Posterior vena cava (tissue), 2 donors: ENCODE measurements at places on chromosomes 6 and 20. TPM values are rescaled to one million over a fixed set of nuclear protein-coding genes. Genes with fewer than 3 reads are reported as not detected.

Gene TBX18
- 42.3 TPM for total RNA-seq

Gene ARMC12
- 1.1 TPM for total RNA-seq

DNA sequence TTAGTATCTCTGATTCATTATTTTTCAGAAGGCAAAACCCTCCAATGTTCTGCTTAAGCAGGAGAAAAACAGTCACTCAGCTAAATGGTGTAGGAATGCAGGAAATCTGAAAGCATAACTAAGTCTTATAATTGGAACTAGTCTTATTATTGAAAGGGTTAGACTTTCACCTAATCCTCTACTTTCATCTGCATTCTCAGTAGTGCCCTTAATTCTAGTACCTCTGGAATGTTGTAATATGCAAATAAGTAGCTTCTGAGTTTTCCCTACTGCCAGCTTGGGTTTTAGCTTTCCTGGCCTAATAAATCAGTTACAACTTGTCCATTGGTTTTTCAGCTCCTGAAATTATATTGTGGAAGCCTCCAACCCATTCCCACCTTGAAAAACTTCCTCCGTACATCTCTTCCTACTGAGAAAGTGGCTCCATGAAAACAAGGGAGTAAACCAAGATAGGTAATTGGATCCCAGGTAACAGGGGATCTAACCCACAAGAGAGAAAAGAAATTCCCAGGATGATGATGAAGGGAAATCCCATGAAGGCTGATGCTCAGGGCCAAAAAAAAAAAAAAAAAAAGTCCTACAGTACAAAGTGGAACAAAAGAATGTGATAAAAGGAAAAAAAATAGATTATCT, 147.0 kb downstream of the TBC1D32 start:
- DNase-seq: no peak

DNA sequence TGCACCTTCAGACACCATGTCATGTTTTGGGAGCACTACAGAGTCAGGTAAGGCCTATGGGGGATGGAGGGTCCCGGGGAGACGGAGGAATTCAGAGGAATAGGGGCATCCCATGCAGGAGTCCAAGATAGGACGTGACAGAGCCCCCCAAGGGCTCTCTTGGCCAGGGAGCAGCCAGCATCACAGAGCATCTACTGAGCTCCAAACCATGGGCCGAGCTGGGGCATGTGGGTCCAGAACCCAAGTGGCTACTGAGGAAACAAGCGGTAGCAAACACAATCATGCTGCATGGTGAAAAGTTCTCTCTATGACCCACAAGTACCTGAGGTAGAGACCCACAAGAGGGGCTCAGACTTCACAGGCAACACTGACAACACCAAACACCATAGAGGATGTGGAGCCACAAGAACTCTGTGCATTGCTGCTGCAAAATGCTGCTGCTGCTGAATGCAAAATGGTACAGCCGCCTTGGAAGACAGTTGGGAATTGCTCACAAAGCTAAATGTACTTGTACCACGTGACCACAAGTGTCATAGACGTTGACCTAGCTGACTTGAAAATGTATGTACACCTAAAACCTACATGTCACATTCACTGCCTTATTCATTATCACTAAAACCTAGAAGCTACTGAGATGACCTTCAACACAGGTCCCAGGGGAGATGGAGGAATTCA, 33.4 kb upstream of the MAS1L start:
- DNase-seq: peak; percentile 50

DNA sequence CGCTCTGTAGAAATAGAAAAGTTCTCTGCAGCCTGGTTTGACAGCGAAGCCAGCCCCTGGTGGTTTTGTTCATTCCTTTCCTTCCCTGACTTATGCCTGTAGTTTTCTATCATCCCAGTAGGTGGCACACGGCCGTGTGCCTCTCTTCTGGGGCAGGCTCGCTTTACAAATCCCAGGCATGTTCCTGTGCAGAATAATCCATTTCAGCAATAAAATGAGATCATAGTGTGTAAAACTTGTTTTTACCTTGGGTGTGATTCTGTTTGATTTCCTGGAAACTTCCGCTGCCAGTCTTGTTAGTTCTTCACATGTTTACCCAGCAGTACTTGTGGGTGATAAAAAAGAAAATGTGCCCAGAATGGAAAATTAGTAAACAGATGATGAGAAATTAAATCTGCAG, 7.4 kb upstream of the INSM1 start:
- no peak for DNase-seq

GRCh38 chr6:11282245-11282644, 49.8 kb upstream of the NEDD9 start:
- DNase-seq: no peak

DNA sequence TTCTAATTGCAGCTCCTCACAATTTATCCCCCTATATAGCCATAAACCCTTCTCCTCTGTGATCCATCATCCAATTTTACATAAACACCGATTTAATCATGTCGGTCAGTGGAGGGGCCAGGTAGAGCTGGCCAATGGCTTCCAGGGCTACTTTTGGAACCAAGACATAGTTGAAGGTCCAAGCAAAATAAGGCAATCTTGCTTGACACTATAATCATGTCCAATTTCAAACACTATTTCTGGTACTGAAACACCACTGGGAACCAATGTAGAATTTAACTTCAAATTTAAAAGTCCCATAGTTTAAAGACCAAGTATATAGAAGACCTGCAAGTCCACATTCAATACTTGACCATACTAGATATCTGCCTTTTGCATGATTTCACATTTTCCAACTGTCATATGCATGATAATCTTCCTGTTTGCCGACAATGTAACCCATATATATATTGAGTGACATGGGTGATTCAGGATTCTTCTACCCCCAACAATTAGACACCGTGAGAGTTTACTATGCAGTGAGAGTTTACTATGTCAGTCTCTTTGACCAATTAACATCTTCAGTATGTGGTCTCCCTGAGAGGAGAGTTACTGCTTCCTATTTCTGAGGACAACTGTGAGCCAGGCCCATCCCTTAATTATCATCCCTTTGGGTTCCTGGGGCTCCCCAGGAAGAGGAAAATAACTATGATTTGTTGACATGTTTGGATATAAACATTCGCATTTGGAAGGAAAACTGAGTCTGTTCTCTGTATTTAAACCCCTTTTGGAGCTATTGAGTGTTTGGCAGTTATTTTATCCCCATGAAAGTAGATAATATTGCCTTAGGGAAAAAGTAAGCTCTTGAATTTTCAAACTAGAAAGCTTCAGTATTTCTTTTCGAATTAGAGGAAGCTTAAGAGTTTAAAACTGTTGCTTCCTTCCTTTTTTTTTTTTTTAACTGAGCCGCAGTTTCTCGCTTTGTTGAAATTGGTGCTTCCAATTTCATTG, 31.8 kb downstream of the SAMD3 start:
- DNase-seq: no peak

- no peak for DNase-seq
These were observed 153.7 kb upstream of the PRDM1 start for GRCh38 chr6:105932440-105932839.

- no peak for DNase-seq
These were observed 90.6 kb upstream of the NAA20 start for GRCh38 chr20:19926591-19926990.

DNA sequence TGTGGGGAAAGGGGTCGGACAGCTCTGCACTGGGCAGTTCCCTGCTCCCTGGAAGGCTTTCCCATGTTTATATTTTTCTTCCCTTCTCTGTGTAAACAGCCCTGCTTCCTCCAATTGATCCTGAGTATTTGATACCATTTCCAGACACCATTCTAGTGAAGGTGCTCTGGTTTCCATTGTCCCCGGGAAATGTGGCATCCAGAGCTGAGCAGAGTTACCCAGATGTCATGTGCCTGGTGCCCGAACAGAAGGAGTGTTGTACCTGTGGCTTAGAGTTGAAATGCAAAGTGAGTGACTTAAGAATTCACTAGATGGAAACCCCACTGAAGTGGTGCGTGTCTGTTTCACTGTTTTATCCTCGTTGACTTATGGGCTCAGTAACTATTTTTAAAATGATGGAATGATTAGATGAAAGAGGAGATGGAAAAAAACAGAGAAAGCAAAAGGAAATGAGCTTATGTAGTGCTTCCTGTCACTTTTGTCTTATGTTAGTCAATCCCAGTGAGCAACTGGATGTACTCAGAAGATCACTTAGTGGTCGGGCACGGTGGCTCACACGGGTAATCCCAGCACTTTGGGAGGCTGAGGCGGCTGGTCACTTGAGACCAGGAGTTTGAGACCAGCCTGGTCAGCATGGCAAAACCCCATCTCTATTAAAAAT, 83.8 kb downstream of the SASH1 start:
- no peak for DNase-seq

DNA sequence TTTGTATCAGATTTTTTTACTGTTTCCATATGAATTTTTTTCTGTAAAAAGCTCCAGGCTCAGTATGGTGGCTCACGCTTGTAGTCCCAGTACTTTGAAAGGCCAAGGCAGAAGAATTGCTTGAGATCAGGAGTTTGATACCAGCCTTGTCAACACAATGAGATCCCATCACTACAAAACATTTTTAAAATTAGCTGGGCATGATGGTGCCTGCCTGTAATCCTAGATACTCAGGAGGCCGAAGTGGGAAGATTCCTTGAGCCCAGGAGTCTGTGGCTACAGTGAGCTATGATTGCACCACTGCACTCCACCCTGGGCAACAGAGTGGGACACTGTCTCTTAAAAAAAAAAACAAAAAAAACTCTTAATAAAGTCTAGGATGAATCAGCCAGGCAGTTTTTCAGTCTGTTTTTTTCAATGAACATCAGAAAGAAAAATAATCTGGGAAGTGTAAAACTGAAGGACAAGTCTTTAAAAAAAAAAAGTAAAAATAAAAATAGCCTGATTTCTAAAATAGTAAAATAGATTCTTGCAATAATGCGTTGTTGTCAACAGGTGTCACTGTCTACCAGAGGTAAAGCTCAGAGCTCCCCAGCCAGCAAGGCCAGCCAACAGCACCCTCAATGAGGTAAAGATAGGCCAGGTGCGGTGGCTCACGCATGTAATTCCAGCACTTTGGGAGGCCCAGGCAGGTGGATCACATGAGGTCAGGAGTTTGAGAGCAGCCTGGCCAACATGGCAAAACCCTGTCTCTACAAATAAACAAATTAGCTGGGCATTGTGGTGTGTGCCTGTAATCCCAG, 9.3 kb upstream of the ATG5 start:
- DNase-seq: no peak

GRCh38 chr6:152094276-152094675, 286.8 kb downstream of the ESR1 start:
- no peak for DNase-seq

DNA sequence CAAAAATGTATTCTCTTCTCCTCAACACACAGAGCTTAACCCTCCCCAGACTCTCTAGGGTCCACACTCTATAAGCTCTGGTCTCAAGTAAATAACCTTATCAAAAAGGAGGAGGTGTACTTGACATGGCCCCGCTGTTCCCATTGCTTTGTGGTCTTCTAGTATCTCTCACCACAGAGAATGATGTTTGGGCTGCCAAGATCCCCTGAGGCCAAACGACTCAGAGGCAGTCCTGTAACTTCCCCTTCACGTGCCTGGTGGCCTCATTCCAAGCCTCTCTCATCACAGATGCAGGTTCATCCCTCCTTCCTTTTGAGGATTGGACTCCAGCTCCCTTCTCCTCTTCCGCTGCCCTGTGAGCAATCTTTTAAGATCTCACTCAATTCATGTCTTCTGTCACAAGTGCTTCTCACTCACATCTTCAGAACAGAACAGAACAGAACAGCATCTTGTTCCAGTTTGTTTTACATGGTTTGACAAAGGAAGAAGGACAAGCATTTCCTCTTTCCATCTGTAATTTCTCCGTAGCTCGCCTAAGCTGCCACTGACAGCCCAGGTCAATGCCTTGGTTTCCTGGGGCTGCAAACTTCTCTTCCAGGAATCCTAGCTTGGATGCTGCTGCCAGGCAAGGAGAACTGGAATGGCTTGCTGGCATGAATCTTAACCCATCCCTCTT, 541.5 kb downstream of the CD83 start:
- DNase-seq: no peak

- DNase-seq: no peak
These were observed 68.9 kb upstream of the TULP1 start for GRCh38 chr6:35581633-35582032.
